ENCODE measurements at places on chromosomes 6 and 20.

GRCh38 chr6:41181566-41181965 is 18.6 kb upstream of the TREM2 start:
- DNase-seq = no peak

DNA sequence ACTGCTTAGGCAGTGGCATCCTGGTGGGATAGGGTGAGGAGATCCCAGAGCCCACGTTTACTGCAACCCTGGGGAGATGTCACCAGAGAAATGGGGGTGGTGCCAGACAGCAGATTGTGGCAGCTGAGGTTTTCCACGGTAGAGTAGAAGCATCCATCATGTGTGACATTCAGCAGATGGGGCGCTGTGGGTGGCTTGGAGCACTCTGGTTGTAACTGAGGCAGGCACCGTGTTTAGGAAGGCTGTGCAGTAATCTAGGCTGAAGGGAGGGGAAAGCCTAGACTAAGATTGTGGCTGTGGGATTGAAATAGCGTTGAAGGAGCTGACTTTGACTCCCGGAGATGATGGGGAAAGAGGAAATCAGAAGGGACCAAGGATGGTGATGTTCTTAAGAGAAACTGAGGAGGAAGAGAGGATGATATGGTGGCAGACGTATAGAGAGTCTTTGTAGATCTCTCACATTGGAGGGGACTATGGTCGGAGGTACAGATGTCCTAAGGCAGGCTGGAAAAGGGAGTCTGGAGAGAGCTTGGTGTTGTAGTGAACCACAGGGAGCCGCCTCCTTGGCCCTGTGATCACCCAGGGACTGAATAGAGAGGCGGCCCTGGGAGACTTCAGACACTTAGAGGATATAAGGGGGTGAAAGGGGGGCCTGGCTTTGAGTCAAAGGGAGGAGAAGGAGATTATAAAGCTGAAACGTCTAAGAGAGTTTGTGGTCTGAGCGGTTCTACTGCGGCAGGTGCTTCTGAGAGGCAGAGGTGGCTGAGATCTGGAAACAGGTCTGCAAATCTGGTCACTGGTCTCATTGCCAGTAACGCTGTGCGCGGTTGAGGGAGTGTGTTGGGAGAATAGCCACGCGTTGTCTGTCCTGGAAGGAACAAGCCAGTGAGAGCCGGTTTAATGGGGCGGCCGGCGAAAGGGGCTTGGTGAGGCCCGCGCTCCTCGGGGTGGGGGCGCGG is 792 bp upstream of the MICA start:
- peak; percentile 61 for DNase-seq

- peak; percentile 79 for DNase-seq
Measured at GRCh38 chr20:44780226-44780625, 30.1 kb downstream of the RIMS4 start.

DNA sequence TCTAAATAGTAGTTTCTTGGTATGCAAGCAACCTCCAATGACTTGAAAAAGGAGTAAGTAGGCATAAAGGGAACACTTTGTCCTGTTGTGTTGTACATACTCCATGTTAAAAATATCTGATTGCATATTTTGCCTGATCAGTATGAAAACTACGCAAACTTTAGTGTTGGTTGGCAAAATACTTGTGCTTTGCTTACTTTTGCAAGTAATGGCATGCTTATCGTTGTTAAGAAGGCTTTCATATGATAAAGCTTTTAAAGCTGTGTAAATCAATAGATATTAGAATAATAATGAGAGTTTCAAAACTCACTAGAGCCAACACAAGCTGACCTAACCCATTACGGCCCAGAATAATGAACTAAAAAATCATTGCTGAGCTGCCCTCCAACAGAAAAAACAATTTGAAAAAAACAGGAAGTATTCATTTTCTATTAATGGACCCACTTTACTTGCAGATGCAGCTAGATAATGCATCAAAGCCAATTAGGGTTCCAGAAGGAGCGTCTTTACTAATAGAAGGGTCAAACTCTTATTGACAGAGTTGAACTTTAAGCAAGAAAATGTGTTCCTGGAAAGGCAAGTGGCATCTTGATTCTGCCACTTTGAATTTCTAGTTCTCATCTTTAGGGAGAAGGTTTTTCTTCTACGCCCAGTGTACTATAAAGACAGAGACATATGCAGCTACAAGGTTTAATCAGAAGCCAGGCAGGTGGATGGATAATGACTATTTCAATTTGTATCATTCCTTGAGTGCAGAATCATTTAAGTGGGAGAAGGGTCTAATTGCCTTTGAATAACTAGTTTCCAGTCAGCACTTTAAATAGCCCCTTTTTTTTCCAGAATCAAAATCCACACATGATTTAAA is 82.2 kb downstream of the SNAP25 start:
- DNase-seq = no peak

- no peak for DNase-seq
Measured at GRCh38 chr20:10532361-10532760, 97.3 kb downstream of the SLX4IP start.

DNA sequence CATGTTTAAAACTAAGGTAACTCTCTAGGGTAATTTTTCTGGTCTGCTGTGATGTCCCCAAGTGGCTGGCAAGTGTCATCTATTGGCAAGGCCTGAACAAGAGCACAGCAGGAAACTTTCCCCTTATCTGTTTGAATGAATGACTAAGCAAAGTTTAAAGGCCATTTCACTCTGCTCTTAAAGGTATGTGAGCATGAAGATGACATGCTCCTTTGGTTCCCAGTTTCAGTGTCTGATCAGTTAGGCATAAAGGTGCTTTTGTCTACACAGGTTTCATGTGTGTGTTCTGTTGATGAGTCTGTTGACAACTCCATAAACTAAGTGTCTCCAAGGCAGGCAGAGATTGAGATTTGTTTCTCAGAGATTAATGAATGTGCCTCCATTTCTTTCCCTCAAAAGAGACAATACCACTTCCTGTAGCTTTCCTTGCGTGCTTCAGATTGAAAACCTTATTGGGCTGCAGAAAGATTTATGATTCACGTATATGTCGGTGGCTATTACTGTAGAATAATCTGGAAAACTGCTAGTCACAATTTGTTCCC is 83.9 kb downstream of the MAP3K7 start:
- no peak for DNase-seq

Measured in foreskin fibroblast (primary cell).